H9 (cell line): ENCODE measurements at places on chromosomes 7 and 10. TPM values are rescaled to one million over a fixed set of nuclear protein-coding genes. Genes with fewer than 3 reads are reported as not detected.
A peak's percentile ranks its signal among the peaks of the same experiment; 100 is the strongest.

GRCh38 chr10:90911133-90912051 is 9.5 kb downstream of the ANKRD1 start:
- DNase-seq = peak; percentile 67

DNA sequence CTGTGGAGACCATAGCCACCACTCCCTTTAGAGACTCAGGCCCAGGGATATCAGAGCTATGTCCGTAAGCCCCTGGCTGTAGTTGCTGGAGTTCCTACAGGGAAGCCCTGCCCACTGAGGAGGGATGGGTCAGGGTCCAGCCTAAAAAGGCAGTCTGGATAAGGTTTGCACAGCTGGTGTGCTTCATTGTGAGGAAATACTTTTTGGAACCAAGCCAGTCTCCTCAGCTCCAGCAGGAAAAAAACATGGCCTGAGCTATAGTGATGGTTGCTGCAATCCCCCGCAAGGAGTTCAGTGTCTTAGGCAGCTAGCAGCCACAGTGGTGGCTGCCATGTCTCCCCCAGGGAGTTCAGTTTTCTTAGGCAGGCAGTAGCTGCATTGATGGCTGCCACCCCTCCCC is 52.6 kb upstream of the CYP2C8 start:
- DNase-seq = no peak

GRCh38 chr7:37323966-37324365 is 124.7 kb downstream of the ELMO1 start:
- no peak for DNase-seq

GRCh38 chr7:32921896-32922295 is 30.3 kb upstream of the KBTBD2 start:
- no peak for DNase-seq

DNA sequence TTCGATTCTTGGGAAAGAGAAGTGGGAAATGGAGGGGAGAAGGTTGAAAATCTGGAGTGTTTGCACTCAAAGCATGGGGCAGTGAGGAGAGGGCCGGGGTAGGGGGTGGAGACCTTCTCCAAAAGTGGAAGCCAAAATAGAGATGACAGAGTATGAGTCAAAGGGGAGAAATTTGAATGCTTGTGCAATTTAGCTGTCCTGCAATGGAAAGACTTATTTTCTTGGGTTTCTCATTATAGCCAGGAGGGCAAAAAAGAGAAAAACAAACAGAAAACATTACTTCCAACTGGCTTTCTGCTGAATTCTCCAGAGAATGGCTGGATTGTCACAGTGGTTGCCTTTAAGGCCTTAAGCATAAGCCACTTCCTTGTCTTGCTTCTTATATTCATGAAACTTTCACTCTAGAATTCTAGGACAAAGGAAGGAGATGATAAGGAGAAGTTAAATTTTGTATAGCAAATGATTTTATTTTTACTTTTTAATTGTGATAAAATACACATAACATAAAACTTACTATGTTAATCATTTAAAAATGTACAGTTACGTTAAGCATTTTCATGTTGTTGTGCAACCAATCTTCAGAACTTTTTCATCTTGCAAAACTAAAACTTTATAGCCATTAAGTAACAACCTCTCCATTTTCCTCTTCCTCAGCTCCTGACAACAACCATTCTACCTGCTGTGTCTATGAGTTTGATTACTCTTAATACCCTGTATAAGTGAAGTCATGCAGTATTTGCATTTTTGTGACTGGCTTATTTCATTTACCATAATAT is 100.2 kb downstream of the GPR85 start:
- DNase-seq = no peak

GRCh38 chr10:71343392-71343773 is 24.3 kb downstream of the SLC29A3 start:
- no peak for DNase-seq

DNA sequence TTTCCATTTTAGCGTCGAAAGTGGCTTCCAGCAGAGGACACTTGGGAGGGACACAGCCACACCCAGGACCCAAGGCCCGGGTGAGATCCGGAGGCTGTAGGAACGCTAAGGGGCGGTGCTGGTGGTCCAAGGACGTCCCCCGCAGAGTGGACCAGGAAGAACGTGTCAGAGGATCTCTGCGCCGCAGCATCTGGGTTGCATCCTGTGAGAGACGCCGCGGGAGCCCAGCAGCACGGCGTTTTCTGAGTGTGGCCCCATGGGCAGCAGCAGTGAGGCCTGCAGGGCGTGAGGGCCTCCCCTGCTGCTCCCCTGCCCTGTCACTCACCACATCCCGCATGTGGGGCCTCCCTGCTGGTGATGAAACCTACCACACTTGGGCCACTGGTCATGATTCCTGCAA is 40.5 kb upstream of the BNIP3 start:
- DNase-seq = no peak

DNA sequence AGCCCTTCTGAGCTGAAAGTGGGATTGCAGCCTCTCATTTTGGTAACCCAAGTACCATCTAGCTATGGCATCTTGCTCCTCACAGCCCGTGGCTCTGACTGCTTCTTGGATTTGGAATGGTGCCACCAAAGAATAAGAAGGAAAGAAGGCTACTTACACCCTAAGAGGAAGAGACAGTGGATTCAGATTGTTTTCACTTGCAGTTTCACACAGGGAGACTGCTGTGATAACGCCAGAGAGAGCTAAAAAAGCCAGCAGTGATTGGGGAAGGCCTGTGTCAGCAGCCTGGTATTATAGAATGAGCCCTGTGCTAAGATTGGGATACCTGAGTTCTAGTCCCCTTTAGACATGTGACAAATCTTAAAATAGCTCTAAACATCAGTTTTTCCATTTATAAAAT is 3.6 kb upstream of the LRRC4 start:
- no peak for DNase-seq

GRCh38 chr10:77647543-77648293 is 10.1 kb upstream of the KCNMA1 start:
- DNase-seq = no peak

DNA sequence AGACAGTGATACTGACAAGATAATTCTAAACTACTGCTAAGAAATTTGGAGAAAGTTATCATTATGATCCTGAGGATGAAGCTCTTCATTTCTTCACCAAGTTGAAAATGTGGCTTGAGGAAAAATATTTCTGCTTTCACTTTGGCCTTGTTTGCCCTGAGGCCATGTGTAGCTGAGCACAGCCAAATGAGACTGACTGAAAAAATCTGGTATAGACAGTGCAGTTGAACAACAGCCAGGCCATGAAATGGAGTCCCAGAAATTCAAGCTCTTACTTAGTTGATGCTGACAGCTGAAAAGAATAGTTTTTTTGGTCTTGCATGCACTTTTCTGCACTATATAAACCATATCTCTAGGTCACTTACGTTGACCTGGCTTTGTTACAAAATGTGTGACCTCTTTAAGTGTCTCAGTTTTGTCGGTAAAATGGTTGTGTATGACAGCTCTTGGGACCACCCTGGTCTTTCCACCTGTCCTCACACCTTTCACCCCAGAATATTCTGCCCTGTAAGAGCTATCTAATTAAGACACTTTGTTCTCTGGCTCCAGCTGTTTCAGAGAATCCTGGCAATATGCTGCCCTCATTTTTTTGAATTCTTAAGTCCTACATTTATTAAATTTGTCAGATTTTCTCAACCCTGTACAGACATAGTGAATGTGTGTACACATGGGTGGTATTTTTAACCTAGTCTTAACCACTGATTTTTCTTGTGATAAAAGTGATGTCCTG is 91.3 kb downstream of the CD36 start:
- no peak for DNase-seq

DNA sequence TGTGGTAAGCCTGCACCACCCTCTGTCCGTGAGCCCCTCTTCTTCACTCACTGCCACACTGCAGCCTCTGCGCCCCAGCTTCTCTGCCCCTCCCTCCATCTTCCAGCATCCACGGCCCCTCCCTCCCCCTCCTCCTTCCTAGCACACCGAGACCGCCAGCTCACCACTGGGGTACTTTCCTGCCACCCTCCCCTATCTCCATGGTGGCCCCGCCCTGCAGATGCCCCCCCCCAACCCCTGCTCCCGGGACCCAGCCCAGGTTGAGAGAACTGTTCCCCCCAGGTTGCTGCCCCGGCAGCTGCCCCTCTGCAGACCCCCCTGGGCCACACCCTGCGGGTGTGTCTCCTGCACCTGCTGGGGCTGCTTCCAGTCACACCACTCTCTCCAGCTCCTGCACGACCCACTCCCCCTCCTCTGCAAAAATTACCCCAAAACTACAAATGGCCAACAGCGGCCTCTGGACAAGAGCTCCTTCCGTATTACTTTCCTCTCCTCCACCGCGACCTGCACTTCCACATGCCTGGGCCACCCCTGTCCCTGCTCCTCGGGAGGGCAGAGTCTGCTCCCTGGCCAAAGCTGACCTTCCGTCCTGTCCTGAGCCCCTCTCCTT is 209.2 kb upstream of the PPP2R2D start:
- no peak for DNase-seq

GRCh38 chr10:102302611-102303010 is 57.3 kb downstream of the GBF1 start:
- DNase-seq = no peak

GRCh38 chr10:36676321-36676720 is 449.1 kb upstream of the ANKRD30A start:
- no peak for DNase-seq

GRCh38 chr10:104445359-104445758 is 91.7 kb downstream of the CFAP58 start:
- no peak for DNase-seq

DNA sequence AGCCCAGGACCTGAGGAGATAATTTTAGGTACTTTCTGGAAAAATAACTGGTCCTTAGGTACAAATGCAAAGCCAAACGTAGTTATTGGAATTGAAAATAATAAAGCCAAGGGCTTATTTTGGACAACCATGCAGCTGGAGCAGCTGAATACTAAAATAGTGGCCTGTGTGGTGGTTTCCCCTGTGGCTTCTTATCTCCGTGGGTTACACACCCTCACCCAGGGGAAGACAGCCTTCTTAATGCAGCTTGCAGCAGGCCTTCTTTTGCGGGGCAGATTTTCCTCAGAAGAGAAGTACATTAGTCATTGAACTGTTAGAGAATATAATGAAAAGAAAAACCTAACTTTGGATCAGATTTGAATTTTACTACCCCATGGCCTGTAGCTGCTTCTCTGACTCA is 133.5 kb downstream of the ST7 start:
- DNase-seq = no peak

- DNase-seq = no peak
These were observed 43.2 kb downstream of the CCNY start for GRCh38 chr10:35379226-35380137.

DNA sequence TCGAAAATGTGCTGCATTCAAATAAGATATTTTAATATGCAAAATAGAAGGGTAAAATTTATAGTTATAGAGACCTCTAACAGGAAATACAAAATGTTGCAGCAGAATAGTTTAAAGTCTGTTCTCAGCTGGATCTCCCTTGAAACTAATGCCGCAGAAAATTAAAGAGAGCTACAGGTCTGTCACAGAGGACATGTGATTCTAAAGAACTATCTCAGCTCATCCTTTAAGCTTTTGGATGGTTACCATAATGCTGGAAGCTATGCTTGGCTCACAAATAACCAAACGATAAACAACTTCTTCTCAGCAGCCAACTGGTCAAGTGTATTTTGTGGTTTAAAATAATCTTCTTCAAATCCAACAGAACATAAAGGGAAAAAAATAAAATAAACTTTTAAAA is 353.0 kb downstream of the PARD3 start:
- no peak for DNase-seq

GRCh38 chr7:129949292-129950133 is 3.2 kb downstream of the UBE2H start:
- DNase-seq = peak; percentile 39

DNA sequence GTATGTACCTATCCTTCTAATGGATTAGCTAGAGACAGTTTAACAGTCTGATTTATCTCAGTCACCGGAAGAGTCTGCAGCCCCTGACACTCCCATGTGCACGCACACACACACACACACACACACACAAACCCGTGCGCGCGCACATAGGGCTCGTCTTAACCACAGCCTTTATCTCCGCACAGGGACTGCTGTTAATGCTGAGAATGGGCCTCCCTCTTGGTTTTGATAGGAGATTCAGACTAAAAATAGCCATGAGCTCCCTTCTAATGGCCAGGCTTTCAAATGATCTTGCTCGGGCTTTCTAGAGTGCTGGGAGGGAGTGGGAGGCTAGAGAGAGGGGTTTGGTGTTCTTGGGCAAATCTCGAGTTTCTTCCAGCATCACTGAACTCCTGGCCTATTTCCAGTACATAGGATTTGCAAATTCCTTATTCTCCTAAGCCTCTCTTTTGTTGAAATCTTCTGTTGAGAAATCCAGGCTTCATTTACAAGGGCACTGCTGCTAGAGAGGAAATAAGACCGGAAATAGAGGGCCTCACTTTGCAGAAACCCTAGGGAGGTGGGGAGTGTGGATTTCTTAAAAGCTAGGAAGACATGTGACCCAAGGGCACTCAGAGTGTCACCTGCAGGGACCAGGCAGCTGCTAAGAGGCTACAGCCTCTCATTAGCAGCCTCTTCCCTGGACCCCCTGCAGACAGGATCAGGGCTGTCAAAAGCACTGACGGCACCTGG is 2.4 kb downstream of the TMEM72 start:
- no peak for DNase-seq

DNA sequence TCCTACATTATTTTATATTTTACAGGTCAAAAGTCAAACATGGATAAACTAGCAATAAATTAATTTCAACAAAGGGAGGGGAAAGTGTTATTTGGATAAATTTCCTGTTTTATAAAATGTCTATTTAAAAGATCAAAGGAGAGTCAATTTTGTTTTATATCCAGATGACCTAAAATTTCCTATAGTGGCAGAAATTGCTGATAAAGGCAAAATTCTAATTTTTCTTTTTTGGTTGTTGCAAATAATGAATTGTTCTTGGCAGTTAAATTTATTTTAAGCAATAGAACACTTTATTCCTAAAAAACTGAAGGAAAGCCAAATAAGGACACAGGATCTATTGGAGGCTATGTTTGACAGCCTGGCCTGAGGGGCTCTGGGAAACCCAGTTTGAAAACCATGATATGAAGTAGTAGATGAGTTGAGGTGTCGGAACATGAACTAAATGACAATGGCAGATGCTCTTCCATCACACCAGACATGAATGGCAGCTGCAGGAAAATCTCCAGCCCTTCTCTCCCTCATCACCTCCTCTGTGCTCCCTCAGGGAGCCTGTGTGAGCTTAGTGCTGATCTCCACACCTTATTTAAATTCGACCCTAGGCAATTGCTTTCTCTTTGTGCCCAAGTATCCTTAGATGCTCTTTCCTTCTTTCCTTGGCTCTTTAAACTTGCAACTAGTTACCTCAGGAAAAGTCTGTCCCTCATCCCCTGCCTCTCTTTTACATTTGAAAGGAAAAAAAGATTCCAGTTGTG is 395.0 kb downstream of the THSD7A start:
- peak; percentile 31 for DNase-seq

The SHH gene
- total RNA-seq = 0.07 and 0.09 TPM in 2 replicates

The PLAU gene
- 15.0 and 16.2 TPM in 2 replicates for total RNA-seq

The ADAMTS14 gene
- 1.6 and 1.9 TPM in 2 replicates for total RNA-seq

The CPA4 gene
- not detected in 2 replicates for total RNA-seq

The AGMO gene
- total RNA-seq = 0.70 and 0.83 TPM in 2 replicates

The CLRN3 gene
- total RNA-seq = not detected in 2 replicates

The INSYN2A gene
- total RNA-seq = 0.09 and 0.20 TPM in 2 replicates

The GPR15LG gene
- not detected in 2 replicates for total RNA-seq
